ENCODE measurements at places on chromosomes 4 and X. TPM values are rescaled to one million over a fixed set of nuclear protein-coding genes. Genes with fewer than 3 reads are reported as not detected.

TACR3 gene
- 5.3 TPM for total RNA-seq

GRCh38 chrX:21946925-21947641, 6.6 kb downstream of the SMS start:
- no peak overlapping the region for H3K27ac ChIP-seq
- H3K27me3 ChIP-seq = no peaks in the 10 kb centered on the region
- no peak overlapping the region for H3K4me3 ChIP-seq
- DNase-seq = no peak
- H3K4me1 ChIP-seq = no peaks in the 10 kb centered on the region

GRCh38 chr4:74567981-74568380, 123.0 kb downstream of the AREG start:
- H3K27ac ChIP-seq = no peak overlapping the region
- DNase-seq = no peak
- no peak overlapping the region for H3K4me3 ChIP-seq
- H3K27me3 ChIP-seq = no peaks in the 10 kb centered on the region
- no peaks in the 10 kb centered on the region for H3K36me3 ChIP-seq

- no peaks in the 10 kb centered on the region for H3K36me3 ChIP-seq
- H3K4me1 ChIP-seq = no peaks in the 10 kb centered on the region
- DNase-seq = no peak
- no peak overlapping the region for H3K4me3 ChIP-seq
- H3K27ac ChIP-seq = no peak overlapping the region
These were observed 12.7 kb upstream of the CD40LG start for GRCh38 chrX:136635235-136635634.

MAPK10 gene
- total RNA-seq = 35.5 TPM

RNF150 gene
- total RNA-seq = 23.4 TPM

- no peaks in the 10 kb centered on the region for H3K27me3 ChIP-seq
- DNase-seq = no peak
- H3K4me3 ChIP-seq = no peak overlapping the region
These were observed 215.1 kb upstream of the SFRP2 start for GRCh38 chr4:154004016-154004415.

SSX4B gene
- total RNA-seq = not detected

- H3K36me3 ChIP-seq = no peaks in the 10 kb centered on the region
- H3K4me1 ChIP-seq = no peaks in the 10 kb centered on the region
- H3K4me3 ChIP-seq = no peak overlapping the region
These were observed 480.8 kb upstream of the TECRL start for GRCh38 chr4:64889906-64890610.

DNA sequence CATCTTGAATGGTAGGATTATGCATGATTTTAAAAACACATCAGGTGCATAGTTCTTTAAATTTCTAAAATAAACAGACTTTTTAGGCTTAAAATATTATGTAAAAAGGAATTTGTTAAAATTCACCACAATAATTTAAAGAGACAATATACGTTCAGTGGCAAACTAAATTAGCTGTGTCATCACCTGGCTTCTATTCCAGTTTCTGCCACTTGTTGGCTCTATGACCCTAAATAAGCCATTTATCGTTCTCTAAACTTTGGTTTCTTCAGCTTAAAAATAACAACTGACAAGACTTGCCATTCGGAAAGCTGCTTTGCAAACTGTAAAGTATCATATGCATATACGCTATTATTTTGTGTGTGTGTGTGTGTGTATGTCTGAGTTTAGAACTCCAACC, 141.3 kb downstream of the MGST2 start:
- DNase-seq = no peak
- H3K27ac ChIP-seq = no peak overlapping the region
- no peak overlapping the region for H3K4me3 ChIP-seq
- no peaks in the 10 kb centered on the region for H3K36me3 ChIP-seq
- H3K27me3 ChIP-seq = no peaks in the 10 kb centered on the region

LRIT3 gene
- total RNA-seq = 0.03 TPM
